ENCODE measurements at places on chromosomes 7 and 10. TPM values are rescaled to one million over a fixed set of nuclear protein-coding genes. Genes with fewer than 3 reads are reported as not detected.

DNA sequence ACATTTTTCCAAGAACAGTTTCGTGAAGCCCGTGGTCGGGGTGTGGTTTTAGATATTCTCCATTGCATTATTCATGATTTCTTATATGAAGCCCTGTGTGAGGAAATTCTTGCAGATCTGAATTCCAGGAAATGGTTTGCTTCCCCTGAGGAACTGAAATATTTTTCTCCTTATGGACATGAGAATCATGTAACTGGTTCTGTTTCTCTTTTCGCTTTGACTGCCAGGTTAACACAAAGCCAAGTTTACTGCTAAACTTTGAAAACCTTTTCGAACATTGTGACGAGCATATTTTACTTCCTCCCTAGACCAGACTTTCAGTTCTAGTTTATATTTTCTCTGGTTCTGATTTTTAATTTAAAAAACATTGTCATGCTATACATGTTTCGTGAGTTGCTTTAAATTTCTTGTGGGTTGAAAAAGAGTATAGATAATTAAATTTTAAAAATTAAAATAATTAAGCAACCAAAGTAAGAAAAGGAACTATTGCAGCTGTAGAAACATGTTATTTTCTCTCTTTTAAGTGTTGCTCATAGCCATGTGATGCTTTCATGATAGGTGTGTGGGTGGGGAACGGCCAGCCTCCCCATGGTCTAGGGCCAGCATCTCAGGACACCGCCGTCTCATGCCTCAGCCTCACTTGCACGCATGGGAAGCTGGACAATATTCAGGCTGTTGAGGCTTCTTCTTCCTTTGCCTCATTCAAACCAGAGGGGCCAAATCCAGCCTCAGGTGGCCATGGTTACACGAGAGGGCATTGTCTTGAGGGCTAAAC, 97.1 kb downstream of the CREB5 start:
- no peaks in the 10 kb centered on the region for H3K4me1 ChIP-seq
- no peak overlapping the region for H3K4me3 ChIP-seq
- H3K36me3 ChIP-seq, result no peaks in the 10 kb centered on the region
- no peak for DNase-seq

LRRC17 gene
- not detected for total RNA-seq

DNA sequence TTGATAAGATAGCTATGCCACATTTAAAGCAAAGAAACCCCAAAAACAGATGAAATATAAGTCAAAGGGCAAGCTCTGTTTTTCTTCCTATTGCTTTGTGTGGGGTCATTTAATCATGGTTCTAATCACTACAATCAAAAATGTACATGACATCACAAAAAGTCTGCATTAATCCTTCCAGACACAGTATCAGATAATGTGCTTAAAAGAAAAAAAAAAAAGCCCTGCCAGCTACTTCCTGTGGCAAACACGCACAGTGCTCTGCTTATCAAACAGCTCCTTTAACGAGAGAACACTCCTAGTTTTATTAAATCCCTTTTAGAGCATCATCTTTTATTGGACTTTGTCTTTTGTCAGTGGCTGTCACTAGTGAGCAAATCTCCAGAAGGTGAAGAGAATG, 1005.8 kb downstream of the GATA3 start:
- H3K27me3 ChIP-seq, result no peaks in the 10 kb centered on the region
- no peak for DNase-seq
- H3K36me3 ChIP-seq, result no peaks in the 10 kb centered on the region
- no peak overlapping the region for H3K27ac ChIP-seq
- H3K4me1 ChIP-seq, result no peaks in the 10 kb centered on the region

IGF2BP3 gene
- total RNA-seq, result 11.7 TPM

CRPPA gene
- total RNA-seq, result 0.75 TPM

SAMD9L gene
- 2.8 TPM for total RNA-seq

DNA sequence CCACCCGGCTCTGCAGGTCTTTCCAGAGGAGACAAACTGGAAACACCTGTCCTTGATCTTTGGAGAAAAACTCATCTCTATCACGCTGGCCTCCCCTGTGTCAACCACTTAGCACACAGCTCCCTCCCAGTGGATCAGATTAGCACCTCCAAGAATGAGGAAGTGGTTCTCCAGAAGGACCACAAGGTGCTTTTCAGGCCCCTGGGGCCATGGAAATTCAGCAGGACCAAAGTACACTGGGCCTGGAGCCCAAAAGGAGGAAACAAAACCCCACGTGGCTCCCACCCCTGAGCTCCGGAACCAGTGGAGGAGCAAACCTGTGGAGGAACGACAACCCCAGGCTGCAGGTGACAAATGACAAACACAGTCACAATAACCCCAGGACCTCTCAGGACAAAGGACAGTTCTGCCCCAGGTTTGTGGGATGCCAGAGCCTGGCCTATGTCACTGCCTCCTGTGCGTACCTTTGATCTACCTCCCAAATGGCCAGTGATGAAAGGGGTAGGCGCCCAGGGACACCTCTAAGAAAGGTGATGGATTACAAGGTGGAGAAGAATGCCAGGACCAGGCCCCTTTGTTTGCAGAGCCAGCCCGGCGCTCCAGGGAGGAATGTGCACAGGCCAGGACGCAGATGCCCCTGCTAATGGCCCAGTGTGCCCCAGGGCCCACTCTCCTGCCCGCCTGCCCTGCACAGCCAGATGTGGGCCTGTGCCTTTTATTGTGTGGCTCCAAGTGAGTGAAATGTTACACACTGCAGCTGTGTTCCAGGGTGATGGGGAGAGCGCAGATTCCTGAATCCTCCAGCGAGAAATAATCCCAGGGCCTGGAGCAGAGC, 5.7 kb downstream of the TNS3 start:
- H3K27ac ChIP-seq, result peak overlapping the region; percentile 95
- H3K4me3 ChIP-seq, result no peak overlapping the region
- peaks cover 92% of the 10 kb centered on the region for H3K4me1 ChIP-seq
- 0 out of 2 replicates have a peak, but pooled peaks cover 3% of the 10 kb centered on the region for H3K36me3 ChIP-seq

MINDY4 gene
- total RNA-seq, result 3.0 TPM

NME8 gene
- total RNA-seq, result not detected

GRCh38 chr10:27104919-27105318, 4.6 kb upstream of the ANKRD26 start:
- peaks cover 5% of the 10 kb centered on the region for H3K4me1 ChIP-seq
- H3K4me3 ChIP-seq, result no peak overlapping the region
- DNase-seq, result no peak
- no peaks in the 10 kb centered on the region for H3K27me3 ChIP-seq
- no peak overlapping the region for H3K27ac ChIP-seq

- H3K4me1 ChIP-seq, result peaks cover 6% of the 10 kb centered on the region
- H3K36me3 ChIP-seq, result no peaks in the 10 kb centered on the region
- no peak overlapping the region for H3K4me3 ChIP-seq
Observed at GRCh38 chr7:16299853-16300252, 121.5 kb downstream of the CRPPA start.

GOLGA7B gene
- total RNA-seq, result 0.26 TPM

SEC61G gene
- total RNA-seq, result 177 TPM

DNA sequence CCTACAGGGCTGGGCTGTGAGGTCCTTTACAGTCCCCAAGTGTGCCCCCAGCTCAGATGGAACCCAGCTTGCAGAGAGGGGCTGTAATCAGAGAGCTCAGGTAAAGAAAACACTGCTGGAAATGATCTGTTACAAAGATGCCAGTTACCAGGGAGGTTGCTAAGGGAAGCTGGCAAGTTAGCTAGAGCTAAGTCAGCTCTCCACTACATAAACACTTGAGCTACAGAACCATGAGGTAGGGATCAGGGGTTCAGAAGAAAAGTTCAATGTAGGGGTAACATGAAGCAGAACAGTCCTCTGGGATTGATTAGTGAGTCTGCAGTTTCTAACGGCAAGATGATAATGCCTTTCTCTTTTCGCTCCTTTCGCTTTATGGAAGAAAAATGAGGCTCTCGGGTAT, 53.1 kb upstream of the TM9SF3 start:
- no peaks in the 10 kb centered on the region for H3K27me3 ChIP-seq
- DNase-seq, result no peak
- no peaks in the 10 kb centered on the region for H3K4me1 ChIP-seq
